ENCODE measurements at places on chromosomes 4 and X.

DNA sequence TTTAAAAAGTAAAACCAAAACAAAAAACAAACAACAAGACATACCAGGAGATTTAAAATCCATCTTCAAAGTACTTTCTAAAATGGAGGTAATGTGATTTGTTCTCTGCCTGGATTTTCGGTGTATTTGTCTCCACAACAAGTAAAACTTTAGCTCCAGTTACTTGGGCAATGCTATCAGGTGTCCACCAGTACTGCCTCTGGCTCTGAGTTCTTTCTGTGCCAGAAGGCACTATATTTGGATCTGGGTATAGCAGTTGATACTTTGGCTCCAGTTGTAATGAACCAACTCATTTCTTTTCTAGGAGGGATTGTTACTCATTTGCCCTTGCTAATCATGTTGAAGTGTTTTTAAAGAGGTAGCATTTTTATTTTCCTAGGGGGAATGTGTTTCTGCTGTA is 9.5 kb upstream of the PDLIM5 start:
- DNase-seq, result no peak

- DNase-seq, result no peak
Measured at GRCh38 chr4:131441004-131441688, 1707.9 kb upstream of the PCDH10 start.

DNA sequence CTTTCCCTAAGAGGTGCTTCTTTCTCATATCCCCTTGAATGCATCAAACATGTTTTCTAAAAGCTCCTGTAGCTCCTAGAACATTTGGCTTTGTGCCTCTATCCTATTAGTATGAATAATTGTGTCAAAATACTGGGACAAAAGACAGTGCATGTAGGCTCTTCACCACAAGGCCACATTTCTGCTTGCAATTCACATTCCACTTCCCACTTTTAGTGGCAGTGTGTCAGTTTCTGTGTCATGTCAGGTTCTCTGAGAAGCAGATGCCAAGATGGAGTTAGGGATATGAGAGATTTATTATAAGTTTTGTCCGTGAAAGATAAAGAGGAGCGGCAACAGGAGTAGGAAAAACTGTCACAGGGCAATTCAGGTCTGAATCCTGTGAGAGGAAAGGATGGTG is 61.3 kb upstream of the GPRIN3 start:
- DNase-seq, result no peak

- no peak for DNase-seq
Measured at GRCh38 chrX:47840111-47840510, 3.4 kb downstream of the ZNF81 start.

- no peak for DNase-seq
Measured at GRCh38 chr4:6758728-6759127, 23.8 kb upstream of the KIAA0232 start.

DNA sequence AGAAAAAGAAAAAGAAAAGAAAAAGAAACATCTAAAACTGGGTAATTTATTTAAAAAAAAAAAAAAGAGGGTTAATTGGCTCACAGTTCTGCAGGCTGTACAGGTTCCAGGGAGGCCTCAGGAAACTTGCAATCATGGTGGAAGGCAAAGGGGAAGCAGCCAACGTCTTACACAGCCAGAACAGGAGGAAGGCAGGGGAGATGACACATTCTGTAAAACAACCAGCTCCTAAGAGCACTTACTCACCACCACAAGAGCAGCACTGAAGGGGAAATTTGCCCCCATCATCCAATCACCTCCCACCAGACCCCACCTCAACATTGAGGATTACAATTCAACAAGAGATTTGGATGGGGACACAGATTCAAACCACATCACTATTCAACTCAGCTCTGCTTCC is 36.8 kb upstream of the TMEM184C start:
- DNase-seq, result no peak

DNA sequence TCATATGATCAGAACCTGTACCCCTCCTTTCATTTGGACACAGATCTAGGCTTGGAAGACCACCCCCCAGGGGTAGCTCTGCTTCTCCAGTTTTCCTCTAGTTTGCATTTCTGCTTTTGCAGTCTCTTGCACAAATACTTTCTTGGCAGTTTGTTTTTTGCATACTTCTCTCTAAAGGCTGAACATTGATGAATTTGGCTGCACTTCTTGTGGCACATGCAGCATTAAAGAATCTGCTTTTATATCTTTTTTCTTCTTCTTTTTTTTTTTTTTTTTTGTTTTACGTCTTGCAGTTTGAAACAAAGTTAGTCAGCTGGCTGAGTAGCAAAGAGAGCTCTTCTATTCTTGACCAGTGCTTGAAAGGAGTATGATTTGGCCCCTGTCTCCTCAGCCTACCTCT is 273.0 kb downstream of the GLUD2 start:
- DNase-seq, result no peak

- DNase-seq, result no peak
Measured at GRCh38 chr4:128123036-128123435, 61.9 kb downstream of the LARP1B start.

DNA sequence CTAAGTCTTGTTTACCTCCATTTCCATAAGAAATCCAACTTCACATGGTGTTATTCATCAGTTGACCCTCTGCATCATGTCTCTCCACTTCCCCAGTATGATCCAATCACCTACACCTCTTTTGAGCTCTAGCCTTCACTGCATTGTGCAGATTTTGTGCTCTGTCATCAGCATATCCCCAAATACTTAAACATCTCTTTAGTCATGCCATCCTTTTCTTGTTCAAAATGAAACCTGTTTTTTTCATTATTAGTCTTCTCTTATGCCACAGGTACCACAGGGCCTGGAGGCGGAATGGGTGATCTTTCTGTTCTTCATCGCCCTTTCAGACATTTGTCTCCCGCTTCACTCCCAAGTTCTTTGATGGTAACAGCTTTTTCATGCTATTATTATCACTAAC is 382.7 kb upstream of the GALNTL6 start:
- DNase-seq, result no peak

DNA sequence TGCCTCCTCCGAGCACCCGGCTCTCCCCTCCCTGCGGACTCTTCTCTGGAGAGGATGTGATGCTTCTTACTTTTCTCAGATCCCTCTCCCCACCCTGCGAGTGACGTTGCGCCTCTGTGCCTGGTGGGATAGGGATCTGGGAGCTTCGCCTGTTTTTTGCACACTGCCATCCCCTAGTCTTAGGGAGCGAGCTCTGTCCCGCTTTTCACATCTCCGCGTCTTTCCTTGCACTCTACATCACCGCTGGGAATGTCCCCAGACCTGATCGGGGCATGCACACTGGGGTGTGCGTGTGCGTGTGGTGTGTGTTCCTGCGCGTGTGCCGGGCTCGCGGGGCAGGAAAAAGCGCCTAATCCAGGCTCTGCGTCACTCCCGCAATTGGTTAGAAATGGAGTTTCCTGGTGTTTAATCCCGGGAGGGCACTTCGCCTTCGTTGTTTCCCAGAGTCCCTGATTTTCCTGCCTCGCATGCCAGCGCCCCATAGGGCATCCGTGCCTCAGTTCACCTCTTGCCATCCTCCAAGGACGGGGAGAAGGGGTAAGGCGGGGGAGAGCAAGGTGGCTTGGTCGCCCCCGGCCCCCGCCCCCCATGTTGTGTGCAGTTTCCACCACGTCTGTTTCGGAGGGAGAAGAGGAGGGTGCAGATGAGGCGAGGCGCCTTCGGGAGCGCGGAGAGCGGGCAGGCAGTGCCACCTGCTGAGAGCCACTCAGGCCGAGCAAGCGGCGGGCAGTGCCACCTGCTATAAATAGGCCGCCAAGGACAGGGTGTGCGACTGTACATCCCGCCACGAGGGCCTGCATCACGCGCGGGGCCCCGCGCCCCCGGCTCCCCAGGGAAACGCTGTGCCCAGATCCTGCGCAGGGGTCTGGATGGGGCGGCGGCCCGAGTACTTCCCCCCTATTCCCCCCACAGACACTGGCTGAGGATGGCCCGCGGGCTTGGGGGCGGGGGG is 759 bp upstream of the TBC1D1 start:
- DNase-seq, result no peak

- no peak for DNase-seq
Measured at GRCh38 chr4:5976431-5976830, 41.8 kb downstream of the C4orf50 start.

- DNase-seq, result no peak
Measured at GRCh38 chrX:153925739-153926551, at the start of gene ARHGAP4. Gene ARHGAP4 (minus strand): TSS chrX:153926264. CDS start chrX:153926202, 62 bp downstream.

- DNase-seq, result no peak
Measured at GRCh38 chr4:94746746-94747145, 11.0 kb upstream of the BMPR1B start.

GRCh38 chrX:150282953-150283352 is 80.2 kb upstream of the MAMLD1 start:
- no peak for DNase-seq

DNA sequence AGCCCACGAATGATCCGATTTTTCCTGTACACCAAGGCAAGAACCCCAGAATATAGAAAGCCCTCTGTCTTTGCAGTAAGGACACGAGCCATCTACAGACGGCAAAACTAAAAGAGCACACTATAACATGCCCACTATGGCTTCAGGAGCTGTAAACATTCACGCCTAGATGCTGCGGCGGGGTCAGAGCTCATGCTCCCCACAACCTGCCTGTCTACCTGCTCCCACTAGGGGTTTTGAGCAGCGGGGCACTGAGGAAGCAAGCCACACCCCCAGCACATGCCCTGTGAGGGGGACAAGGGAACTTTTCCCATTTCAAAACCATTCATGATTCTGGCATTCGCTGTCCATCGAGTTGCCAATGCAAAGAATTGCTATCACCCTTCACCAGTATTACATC is 144.8 kb downstream of the PAPSS1 start:
- no peak for DNase-seq

DNA sequence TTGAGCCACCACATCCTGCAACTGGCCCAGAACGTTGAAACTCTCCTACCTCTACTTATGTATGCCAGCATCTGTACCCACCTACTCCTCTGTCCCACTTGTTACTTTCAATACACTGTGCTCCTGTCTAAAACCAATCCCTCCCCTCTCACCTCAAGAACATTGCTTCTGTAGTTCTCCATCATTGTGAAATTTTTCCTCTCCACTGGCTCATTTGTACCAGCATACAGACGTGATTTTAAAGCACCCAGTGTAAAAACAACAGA is 25.5 kb upstream of the USO1 start:
- no peak for DNase-seq

DNA sequence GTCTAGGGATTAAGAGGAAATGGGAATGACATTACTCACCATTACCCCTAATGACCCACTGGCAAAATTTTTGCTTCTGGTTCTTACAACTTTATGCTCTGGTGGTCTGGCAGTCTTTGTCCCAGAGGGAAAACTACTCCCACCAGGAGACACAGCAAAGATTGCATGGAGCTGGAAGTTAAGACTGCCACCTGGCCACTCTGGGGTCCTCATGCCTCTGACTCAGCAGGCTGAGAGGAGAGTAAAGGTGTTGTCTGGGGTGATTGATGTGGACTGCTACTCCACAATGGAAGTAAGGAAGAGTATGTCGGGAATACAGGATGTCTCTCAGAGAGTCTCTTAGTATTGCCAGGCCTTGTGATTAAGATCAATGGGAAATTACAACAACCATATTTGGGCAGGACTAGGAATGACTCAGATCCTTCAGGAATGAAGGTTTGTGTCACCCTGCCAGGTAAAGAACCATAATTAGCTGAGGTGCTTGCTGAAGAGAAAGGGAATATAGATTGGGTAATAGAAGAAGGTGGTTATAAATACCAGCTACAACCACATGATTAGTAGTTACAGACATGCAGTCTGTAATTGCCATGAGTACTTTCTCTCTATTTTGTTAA is 215.5 kb downstream of the GPAT3 start:
- no peak for DNase-seq

All from Panc1 (cell line).